ENCODE measurements at places on chromosomes 16 and 17.

DNA sequence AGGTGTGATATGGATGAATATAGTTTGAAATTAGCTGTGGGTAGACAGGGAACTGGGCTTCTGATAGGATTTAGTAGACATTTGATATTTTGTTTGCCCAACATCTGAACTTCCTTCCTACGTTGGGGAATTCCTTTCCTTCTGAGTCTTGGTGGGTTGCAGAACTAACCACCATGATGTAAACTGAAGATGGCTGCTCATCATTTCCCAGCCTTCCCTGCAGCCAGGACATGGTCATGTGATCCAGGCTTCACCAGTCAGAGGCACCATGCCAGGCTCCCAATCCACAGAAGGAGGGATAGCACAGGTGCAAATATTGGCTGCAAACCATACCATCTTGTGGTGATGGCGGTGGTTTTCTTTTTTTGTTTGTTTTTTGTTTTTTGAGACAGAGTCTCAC, 57.4 kb downstream of the EMP2 start:
- DNase-seq = no peak

GRCh38 chr16:56608876-56609462, 585 bp downstream of the MT2A start:
- DNase-seq = no peak

GRCh38 chr16:74601126-74601871, 5.6 kb downstream of the GLG1 start:
- DNase-seq = peak; percentile 40

DNA sequence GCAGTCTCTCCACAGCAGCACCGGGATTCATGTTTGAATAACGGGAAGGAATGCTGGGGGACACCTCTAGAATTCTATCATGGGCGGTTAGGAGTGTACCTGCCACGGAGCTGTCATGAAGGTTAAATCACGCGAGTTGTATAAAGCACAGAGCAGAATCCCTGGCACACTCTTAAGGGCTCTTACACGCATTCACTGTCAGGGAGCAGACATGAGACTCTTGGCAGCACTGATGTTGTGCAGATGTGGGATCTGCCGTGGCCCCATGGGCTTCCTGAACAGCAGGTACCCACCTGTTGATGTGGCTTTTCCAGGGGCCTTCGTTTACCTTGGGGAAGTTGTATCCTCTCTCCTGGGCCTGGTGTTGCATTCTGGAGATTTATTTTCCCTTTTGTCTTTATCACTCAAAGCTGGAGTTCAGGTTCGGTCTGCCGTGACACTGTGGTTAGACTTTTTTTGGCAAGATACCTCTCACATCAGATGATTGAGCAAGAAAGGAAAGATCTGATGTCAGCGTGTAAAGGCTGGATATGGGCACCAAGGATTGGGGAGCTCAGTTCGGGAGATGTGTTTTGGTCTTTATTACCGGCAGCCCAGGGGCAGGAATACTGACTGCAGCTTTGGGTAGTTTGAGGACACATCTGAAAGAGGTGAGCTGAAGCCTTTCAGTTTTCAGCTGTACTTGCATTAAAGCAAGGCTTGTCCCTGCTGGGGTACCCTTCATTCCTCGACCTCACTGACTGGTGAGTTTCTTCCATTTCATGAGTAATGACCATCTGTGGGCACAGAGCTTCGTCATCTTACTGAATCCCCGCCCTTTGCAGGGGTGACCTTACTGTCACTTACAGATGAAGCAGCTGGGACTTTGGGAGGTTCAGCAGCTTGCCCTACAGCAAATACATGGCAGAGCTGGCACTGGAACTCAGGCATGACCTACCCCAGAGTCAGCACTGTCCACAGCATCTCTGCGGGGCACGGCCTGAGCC, 19.3 kb downstream of the KNOP1 start:
- no peak for DNase-seq

- no peak for DNase-seq
Measured at GRCh38 chr17:50647187-50647586, 12.5 kb downstream of the ABCC3 start.

DNA sequence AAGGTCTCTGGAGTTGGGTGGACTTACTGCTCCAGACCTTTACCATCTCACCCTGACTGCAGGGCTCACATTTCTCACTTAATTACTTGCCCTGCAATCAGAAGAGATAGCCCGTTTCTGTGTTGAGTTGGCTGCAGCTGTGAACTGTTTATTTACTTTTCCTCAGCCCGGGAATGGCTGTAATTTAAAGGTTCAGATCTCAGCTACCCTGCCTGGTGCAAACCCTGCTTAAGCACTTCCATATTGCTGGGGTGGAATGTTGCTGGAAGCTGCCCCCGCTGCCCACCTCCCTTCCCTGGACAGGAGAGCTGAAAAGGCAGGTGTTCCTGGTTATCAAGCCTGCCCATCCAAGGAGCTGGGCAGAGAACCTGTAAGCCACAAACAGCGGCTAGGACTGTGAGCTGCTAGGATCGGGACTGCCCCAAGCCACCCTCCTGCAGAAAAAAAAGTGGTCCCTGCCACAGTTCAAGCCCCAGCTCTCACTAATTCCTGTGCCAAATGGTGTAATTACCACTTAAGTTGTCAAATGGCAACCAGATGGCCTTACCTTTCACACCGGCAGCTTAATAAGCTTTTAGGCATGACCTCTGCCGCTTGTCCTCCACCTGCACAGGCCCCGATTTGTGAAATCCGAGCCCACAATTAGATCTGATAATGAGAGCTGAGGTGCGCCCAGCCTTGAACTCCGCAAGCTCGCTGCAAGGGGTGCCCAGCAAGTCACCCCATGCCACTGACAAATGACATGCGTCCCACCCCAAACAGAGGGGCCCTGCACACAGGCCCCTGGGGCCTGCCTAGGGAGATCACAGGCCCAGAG, 269.8 kb downstream of the C16orf95 start:
- no peak for DNase-seq

- no peak for DNase-seq
Measured at GRCh38 chr17:72046178-72046577, 74.6 kb upstream of the SOX9 start.

- DNase-seq = peak; percentile 30
Measured at GRCh38 chr16:28140788-28141618, 70.8 kb downstream of the XPO6 start.

GRCh38 chr17:48523010-48523409, 7.8 kb downstream of the HOXB1 start:
- no peak for DNase-seq

GRCh38 chr17:57401556-57402488, 145.5 kb downstream of the MSI2 start:
- no peak for DNase-seq

DNA sequence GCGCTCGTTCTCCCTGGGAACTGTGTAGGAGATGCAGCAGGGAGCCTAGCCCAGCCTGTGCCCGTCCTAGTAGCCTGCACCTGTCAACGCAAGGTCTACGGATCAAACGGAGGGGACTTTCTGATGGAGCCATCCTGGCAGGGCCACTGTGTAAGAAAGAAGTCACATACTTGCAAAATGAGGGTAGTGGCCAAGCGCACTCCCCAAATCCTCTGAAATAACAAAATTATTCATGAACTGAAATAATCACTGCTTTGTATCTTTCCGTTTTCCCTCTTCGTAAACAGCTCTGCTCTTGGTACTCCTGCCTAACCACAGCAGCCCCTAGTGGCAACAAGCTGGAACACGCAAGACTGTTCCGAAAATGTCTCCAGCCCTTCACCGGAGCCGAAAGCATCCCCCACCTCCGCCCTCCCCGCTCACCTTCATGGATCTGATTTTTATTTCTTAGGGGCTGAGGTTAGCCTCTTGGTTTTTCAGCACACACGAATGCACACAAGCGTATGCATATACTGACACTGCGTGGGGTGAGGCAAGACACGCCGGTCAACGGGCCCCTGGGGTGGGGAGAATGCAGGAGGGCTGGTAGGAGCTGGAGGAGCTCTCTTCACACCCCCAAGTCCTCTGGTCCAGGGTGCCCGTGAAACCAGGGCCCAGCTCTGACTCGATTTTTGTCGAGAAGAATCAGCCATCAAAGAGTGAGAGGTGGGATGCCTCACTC, 100.8 kb downstream of the ABCC12 start:
- no peak for DNase-seq

GRCh38 chr17:47914306-47914948, 18.4 kb downstream of the SP2 start:
- no peak for DNase-seq

DNA sequence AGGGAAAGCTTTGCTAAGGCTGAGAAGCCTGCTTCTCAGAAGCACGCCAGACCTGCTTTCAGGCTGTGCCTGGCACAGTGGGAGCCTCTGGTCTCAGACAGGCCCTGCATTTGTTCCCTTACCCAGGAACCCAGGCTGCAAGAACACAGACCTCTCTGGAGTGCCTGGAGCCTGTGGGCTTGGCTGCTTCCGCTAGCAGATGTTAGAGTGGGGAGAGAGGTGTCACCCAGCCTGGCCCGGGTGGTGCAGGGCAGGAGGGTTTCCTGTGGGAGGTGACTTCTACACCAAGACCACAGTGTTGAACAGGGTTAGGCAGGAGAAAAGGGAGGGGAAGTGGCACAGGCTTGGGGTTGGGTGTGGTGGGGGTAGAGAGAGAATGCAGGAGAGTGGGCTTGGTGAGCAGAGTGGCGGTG, 35.8 kb upstream of the ADGRG1 start:
- DNase-seq = no peak
